ENCODE measurements at places on chromosomes 7 and 10.

- DNase-seq, result no peak
Measured at GRCh38 chr10:78462726-78463228, 429.1 kb downstream of the RPS24 start.

- no peak for DNase-seq
Measured at GRCh38 chr10:58818900-58819299, 306.2 kb downstream of the BICC1 start.

- DNase-seq, result no peak
Measured at GRCh38 chr10:119348106-119348505, 140.7 kb downstream of the GRK5 start.

GRCh38 chr10:99630991-99631390 lies 10.8 kb upstream of the SLC25A28 start:
- no peak for DNase-seq

GRCh38 chr10:42738679-42739078 lies 43.9 kb upstream of the BMS1 start:
- no peak for DNase-seq

- DNase-seq, result no peak
Measured at GRCh38 chr7:85713171-85713570, 526.3 kb upstream of the SEMA3D start.

DNA sequence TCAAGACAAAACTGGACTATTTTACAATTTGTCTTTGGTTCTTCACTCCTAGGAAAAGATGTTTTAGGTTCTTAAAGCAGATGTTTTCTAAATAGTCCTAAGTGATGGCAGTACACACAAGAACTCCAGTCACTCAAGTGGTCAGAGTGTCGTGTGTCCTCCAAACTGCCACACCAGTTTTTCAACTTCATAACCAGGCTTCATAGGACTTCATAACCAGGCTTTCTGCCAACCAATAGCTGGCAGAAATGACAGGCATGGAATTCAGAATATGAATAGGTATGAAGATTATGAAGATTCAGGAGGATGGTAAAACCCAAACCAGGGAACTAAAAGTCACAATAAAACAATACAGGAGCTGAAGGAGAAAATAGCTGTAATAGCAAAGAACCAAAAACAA lies 721.2 kb upstream of the SEMA3D start:
- no peak for DNase-seq

DNA sequence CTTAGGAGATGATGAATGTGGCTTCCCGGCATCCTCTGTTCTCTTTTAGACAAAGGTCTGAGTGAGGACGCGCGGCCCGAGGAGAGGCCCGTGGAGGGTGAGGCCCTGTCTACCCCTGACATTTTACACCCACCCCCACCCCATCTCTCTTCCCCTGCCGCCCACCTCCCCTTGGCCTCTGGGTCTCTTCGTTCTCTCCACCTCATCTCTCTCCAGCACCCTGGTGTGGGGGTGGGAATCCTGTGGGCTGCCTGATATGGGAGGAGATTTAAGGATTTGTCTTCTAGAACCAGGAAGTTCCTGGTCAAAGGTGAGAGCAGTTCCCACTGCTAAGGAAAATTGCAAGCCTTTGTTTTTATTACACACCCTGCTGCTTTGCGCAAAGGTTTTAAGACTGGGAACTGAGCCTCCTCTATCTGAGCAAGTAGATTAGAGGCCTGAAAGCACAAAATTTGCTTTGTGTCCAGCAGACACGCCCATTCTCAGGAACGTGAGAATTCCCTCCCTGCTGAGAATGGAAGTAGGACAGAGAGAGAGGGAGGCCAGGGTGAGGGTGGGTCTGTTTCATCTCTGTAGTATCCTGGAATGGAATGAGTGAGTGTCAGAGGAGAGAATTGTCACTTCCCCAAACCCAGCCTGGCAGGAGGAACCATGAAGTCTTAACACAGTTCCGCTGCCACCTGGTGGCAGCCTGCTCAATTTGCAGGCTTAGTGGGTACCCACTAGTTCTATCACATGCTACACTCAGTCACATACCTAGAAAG lies 91.2 kb downstream of the GTF2IRD1 start:
- no peak for DNase-seq

DNA sequence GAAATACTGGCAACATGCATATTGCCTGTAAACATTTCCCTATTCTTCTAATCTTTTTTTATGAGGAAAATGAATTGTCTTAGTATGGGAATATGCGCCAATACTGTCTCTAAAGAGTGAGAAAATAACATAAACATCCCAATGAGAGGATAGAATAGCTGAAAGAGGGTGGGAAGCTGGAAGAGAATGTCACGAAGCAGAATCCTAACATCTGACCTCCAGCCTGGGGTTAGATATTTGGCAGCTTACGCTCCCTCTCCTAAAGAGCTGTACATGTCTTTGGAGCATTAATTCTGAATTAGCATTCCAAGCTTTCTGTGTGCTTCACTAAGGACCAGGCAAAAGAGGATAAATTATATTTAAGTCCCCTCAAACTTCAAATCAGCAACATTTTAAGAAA lies 31.6 kb upstream of the SLC16A12 start:
- no peak for DNase-seq

DNA sequence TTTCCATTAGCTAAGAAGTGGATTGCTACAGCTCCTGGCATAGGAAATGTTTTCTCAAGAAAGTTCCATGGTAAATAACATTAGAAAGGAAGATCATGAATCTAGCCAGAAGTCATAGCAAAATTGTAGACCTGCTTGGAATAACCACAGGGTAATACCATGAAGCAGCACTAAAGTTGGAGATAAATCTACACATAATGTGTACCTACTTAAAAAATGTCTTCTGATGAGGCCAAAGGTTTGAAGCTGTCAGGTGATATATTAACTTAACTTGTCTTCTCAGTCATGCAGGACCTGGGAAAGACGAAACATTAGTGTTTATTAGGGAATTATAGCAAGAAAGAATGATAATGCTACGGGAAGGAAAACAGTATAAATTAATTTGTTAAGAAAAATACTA lies 6.3 kb downstream of the CISD1 start:
- DNase-seq, result no peak

DNA sequence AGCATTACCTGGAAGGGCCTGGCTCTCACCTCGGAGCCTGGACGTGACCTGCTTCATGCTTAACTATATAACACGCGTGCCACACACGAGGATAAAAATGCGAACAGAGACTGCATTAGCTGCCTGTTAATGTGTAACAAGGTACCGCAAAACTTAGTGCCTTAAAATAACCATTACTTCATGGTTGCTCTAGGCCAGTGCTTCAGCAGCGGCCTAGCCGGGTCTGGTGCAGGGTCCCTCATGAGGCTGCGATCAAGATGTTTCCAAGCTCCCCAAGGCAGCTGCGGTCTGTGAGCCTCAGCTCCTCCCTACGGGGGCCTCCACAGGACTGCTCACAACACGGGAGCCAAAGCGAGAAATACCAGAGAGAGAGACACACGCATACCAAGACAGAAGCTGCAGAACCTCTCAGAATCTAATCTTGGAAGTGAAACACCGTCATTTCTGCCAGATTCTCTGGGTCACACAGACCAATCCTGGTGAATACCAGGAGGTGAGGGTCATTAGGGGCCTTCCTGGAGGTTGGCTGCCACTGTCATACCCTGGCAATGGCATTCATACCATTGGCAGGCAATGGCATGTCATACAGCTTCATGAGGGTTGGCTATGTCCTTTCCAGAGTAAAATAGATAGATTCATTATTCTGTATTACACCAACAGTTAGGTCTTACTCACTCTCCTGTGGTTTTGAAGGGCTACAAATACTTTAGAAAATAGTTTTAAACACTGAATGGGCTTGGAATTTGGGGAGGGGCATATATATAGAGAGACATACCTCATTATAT lies 94.5 kb downstream of the HIPK2 start:
- DNase-seq, result no peak

DNA sequence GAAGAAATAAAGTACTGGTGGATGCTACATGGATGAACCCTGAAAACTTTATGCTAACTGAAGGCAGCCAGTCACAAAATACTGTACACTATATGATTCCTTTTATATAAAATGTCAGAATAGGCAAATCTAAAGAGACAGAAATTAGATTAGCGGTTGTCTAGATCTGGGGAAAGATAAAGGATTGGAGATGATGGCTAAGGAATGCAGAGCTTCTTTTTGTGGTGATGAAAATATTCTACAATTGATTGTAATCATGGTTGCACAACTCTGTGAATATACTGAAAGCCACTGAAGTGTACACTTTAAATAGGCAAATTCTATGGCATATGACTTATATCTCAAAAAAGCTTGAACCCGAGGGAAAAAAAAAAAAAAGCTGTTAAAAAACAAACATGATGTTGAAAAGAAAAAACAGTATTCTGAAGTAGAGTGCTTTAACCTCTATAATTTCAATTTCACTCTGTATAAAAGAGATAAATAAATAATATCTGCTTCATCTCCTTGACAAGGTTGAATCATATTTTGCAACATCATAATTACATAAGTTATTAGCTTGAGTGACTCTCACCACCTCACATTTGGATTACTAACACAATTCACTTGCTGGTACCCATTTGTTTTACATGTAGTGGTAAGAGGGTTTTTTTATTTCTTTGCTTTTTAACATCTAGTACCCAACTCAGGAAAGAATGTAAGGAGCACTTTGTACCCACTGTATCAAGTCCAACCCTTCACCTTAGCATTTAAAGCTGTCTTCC lies 2.8 kb upstream of the GNAI1 start:
- DNase-seq, result no peak

GRCh38 chr7:18997477-18998150 lies 119.8 kb downstream of the TWIST1 start:
- DNase-seq, result no peak

DNA sequence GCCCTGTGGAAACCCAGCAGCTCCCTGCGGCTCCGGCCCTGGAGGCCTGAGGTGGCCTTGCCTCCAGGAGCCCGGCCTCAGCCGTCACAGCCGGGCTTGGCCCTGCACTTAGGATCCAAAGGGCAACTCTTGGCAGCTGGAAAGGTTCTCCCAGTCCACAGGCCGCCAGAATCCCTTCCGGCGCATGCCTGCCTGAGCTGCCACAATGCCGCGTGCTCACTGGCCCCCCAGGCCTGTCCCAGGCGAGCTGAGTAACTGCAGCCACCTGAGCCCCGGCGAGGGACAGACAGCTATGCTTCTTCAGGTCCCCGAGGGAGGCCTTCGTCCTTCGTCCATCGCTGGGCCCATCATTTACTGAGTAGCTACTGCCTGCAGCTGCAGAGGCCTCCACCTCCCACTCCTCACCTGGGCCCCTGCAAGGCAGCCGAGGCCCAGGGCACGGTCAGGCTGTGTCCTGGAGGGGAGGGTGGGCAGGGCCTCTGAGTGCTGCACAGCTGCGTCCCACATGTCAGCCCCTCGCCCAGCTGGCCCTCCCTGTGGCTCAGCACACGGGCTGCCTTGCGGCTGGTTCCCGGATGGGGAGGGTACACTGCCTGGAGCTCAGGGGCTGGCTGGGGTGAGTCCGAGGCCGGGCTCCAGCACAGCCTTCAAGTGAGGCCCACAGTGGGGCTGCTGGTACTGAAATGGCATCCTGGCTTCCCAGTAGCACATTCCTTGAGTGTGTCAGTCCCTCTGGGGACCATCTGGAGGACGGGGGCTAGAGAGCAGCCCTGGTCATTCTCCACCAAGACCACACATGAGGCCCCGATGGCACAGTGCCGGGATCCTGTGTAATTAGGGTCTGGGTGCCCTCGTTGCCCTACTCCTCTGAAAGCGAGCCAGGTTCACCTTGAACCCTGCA lies 172.5 kb downstream of the ELFN1 start:
- no peak for DNase-seq
